ENCODE measurements at places on chromosomes 7 and 10.

- no peak for DNase-seq
Observed at GRCh38 chr7:107854989-107855388, 36.0 kb upstream of the DLD start.

DNA sequence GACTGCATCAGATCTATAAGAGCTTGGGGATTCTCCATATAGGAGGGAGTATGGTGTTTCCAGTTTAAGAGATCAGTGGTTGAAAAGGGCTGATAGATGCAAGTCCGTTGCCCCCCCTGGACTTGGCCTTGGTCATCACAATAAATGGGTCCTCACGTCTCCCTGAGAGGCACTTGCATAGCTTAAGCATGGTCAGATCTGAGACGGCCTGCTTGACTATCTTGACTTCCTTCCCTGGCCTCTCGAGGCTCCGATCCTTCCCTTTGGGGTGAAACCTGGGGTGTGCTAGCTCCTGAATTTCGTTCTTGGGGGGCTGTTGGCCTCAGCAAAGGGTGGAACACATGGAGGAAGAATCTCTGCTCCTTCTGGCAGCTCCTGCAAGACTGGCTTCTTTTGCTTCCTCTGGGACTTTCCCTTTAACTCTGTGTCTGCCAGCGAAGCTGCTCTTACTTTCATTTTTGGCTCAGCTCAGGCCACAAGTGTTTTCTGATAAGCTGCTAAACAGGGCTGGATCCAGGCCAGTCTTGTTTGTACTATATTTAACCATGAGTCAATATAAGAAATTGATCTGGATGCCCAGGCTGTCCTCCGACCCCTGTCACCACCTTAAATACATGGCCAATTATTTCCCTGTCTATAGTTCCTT, 11.2 kb upstream of the ZNF485 start:
- peak; percentile 15 for DNase-seq

DNA sequence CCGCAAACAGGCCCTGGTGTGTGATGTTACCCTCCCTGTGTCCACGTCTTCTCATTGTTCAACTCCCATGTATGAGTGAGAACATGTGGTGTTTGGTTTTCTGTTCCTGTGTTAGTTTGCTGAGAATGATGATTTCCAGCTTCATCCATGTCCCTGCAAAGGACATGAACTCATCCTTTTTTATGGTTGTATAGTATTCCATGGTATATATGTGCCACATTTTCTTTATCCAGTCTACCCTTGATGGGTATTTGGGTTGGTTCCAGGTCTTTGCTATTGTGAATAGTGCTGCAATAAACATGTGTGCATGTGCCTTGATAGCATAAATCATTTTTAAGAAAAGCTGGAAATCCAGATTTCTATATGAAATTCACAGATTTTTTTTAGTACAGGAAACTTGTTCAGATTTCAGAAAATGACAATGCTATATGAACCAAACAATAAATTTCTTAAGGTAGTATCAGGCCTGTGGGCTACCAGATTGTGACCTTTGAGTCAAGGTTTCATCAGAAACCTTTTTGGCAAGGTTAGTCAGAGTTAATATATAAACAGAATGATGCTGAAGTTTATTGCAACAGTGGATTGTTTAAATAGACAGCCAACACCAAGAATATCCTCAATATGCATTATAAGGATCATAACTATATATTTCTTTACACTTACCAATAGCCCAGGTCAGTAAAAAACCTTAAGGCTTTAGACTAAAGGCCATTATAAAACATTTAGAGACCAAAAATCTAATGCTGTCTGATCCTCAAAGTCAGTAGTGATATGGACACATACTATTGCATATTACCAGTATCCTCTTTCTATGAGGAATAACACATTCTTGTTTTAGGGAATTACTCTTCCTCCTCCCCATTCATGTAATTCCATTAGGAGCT, 68.7 kb upstream of the PAPSS2 start:
- DNase-seq = no peak

DNA sequence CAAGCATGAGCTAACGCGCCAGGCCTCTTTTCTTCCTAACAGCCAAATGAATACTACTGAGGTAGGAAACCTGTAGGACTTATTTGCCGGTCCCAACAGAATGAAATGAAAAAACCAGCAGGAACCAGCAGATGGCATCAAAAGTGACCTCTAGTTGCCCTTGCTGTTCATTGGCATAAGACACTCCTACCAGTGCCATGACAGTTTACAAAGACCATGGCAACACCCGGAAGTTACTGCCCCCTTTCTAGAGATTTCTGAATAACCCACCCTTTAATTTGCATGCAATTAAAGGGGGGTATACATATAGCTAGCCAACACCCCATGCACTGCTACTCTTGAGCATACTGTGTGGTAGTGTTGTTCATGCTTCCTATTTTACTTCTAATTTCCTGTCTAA, 65.2 kb downstream of the ATE1 start:
- DNase-seq = no peak

GRCh38 chr7:128073671-128074310, 42.6 kb upstream of the LRRC4 start:
- no peak for DNase-seq

- no peak for DNase-seq
Observed at GRCh38 chr7:133699386-133699785, 427.8 kb upstream of the LRGUK start.

GRCh38 chr10:61170594-61170993, 226.6 kb upstream of the RHOBTB1 start:
- no peak for DNase-seq

GRCh38 chr10:66642217-66642616, 283.6 kb upstream of the LRRTM3 start:
- no peak for DNase-seq

GRCh38 chr10:132765435-132765834, 20.5 kb downstream of the NKX6-2 start:
- no peak for DNase-seq

- DNase-seq = no peak
Observed at GRCh38 chr10:119104654-119105015, 722 bp downstream of the DENND10 start.

- no peak for DNase-seq
Observed at GRCh38 chr7:2003451-2003930, 229.3 kb downstream of the MAD1L1 start.

DNA sequence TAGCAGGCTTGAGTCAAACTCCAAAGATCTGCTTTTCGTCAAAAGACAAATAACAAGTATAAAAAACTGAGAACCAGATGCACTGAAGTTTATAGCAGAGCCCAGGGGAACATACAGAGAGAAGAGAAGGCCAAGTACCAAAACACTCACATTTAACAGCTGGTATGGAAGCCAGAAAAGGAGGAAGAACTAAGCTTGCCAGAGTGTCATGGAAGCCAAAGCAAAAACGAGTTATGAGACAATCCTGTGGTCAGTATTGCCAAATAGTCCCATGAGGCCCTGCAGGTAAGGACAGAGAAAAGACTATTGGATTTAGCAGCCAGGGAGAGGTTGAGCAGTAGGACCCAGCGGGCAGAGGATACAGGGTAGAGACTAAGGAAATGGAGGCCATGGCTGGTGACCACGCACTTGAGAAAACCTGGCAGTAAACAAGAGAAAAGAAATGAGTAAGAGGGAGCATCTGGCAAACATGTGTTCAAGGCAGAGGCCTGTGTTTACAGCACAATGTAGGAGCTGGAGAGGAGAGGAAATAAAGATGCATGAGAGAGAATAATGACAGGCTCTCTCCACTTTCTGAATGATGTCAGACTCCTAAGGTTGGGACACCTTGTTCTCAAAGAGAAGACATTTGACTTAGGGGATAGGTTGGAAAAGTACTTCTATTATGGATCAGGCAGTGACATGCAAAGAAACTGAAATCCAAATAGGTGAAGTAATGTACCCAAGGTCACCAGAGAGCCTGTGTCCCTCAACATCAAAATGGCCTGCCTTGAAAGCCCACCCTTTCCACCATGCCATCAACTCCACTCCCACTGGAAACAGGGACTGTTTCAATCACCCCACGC, 9.1 kb downstream of the CREB3L2 start:
- no peak for DNase-seq

DNA sequence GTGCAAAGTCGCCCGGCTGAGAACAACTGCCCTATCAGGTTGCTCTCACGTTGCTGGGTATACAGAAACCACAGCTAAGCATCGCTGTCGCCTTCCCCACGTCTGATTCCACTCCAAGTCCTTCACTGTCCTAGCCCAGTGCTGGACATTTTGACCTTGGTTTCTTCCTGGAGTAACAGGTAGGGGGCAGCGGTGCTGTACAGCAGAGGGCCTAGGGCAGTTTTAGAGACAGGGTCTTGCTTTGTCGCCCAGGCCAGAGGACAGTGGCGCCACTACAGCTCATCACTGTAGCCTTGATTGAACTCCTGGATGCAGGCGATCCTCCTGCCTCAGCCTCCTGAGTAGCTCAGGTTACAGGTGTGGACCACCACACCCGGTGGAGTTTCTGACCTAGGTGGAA, 2.6 kb downstream of the CLDN15 start:
- no peak for DNase-seq

DNA sequence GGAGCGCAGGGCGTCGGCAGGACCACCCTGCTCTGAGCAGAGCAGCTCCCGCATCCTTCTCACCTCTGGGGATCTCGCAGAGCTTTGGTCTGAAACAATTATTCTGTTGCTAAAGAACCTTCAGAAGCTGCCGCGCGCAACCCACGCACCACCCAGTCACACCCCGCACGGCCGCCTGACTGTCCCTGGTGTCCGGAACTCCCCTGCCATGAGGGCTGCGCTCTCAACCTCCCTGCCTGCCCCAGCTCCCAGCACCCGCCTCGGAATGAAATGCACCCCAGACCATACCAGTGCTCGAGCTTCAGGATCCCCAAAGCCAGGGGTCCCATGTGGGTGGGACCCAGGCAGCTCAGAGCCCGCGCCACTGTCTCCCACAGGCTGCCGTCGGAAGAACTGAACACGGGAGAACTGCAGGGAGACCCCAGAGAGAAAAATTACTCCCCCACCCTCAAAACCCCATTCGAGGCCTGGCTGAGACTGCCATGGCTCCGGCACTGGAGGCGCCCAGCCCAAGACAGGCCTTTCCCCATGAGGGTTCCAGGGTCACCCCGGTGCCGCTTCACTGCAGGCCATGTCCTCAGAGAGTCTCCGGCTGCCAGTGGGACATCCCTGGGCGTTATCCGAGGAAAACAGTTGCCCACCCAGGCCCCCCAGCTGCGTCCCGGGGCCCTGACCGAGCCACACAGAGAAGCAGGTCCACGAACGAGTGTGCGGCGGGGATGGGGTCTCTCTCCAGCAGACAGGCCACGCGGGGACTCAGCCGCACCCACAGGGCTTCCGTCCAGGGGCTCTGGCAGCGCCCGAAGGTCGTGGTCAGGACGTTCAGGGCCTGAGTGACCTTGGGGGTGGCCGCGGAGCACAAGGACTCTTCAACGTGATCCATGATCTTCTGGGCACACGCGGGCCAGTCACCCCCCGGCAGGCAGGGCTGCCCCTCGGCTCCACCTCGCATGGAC, 12.1 kb downstream of the BRAT1 start:
- DNase-seq = no peak

- no peak for DNase-seq
Observed at GRCh38 chr7:133300811-133301210, 47.9 kb downstream of the EXOC4 start.

GRCh38 chr7:130881799-130882141, 147.8 kb upstream of the KLF14 start:
- no peak for DNase-seq

DNA sequence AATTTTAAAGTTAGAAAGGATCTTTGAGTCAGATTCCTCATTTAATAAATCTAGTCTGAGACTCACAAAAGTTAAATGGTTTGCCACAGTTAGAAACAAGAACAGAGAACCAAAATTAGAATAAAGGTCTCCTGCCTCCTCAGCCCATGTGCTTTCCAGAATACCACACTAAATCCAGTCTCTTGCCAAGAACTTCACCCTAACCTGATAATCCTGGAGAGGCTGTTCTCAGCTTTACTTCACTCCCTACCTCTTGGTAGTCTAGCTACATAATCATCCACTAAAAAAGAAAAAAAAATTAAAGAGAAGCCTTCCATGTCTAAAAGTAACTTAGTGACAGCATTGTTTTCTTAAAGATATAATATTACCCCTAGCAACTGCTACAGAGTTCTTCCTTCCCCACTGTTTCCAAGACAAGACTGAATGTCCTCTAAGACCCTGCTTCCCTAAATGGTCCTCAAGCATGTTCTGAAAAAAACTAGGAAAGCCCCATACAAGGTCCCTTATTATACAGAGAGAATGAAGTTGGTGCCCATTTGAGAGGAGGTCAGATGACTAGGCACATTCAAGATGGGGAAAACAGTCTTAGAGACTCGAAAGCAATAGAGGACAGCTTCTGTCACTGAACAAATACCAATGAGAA, 56.8 kb downstream of the ZNF438 start:
- no peak for DNase-seq

- DNase-seq = no peak
Observed at GRCh38 chr10:32947586-32947985, 10.4 kb downstream of the ITGB1 start.

DNA sequence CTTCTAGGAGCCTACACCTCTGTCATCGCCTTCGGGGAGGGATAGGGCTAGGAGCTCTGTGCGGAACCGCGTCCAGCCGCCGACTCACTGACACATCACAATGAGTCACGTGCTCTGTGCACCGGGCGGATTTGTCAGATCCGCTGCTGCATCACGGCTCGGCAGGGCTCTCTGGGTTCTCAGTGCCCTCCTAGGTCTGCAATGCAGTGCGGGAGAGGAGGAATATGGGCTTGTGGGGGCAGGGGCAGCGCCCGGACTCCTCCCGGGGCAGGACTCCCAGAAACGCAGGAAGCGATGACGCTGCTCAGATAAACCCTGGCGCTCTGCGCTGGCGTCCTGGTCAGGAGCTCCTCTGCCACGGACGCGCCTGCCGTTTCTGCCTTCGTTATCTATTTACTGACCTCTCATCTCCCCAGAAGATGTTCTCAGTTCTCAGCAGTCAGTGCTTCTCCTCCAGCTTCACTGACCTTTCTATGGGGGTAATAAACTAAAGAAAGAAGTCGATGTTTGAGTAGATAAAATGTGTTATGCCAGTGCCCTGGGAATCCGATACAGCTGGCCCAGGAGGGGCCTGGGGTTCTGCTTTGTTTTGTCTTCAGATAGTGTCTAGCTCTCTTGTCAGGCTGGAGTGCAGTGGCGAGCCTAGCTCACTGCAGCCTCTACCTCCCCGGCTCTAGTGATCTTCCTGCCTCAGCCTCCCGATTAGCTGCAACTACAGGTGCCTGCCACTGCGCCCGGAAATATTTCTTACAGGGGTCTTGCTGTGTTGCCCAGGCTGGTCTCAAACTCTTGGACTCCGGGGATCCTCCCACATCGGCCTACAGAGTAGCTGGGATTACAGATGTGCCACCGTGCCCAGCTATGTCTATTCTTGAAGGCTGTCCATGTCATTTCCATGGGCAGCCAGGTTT, 22.8 kb upstream of the ITGB1 start:
- peak; percentile 83 for DNase-seq

- DNase-seq = no peak
Observed at GRCh38 chr7:320297-320696, 30.3 kb downstream of the FOXL3 start.

GRCh38 chr7:66957595-66958290, 36.7 kb downstream of the TMEM248 start:
- DNase-seq = no peak

GRCh38 chr10:70537398-70538194, 59.0 kb downstream of the PALD1 start:
- DNase-seq = no peak
